ENCODE measurements at places on chromosomes 5 and 9.

GRCh38 chr5:86579502-86579901, 38.2 kb upstream of the COX7C start:
- no peak for DNase-seq

DNA sequence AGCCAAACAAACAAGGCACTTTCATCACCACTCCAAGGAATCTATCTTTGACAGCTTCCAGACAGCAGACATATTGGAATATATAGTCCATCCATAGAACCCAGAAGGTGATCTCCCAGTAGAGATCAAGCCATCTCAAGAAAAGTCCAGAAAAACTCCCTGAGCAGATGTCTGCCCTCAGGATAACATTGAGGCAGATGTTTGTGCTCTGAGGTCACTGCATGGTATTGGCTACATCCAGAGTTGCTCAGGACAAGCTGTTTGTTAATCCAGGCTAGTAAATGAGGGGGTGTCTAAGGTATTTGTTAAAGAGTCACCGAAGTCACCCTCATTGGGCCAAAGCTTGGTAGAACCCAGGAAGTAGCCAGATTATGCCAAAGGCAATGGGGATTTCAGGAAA, 556.3 kb upstream of the KLF4 start:
- no peak for DNase-seq

GRCh38 chr5:133247151-133247709, 195.4 kb downstream of the HSPA4 start:
- DNase-seq: no peak

DNA sequence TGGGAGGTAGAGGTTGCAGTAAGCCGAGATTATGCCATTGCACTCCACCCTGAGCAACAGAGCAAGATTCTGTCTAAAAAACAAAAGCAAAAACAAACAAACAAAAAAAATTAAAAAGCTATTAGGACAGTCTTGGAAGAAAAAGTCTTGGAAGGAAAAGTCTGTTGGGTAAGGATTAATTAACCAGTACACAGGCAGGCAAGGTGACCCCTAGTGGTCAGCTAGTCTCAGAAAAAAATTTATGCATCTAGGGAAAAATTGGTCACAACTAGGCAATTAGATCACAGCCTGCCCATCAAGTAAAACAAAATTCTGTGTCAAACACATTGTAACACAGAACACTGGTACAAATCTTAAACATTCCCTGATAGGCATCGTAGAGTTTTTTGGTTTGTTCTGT, 6.7 kb upstream of the ANKRD18B start:
- no peak for DNase-seq

DNA sequence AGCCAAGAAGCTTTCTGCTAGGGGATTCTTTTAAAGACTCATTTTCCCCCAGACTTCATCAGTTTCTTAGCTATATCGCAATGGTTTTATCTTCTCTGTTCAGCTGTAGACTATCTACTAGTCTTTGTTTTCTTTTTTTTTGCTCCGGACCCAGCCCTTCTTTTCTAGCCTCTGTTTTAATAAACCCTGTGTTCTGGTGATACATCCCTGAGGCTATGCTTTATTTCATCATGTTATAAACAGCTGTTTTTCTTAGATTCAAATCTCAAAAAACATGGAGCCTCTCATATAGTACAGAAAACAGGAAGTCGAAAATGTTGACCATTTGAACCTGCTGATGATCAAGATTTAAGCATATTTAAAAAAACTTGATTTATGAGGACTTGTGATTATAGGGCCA, 37.8 kb downstream of the SCGB3A1 start:
- DNase-seq: no peak

DNA sequence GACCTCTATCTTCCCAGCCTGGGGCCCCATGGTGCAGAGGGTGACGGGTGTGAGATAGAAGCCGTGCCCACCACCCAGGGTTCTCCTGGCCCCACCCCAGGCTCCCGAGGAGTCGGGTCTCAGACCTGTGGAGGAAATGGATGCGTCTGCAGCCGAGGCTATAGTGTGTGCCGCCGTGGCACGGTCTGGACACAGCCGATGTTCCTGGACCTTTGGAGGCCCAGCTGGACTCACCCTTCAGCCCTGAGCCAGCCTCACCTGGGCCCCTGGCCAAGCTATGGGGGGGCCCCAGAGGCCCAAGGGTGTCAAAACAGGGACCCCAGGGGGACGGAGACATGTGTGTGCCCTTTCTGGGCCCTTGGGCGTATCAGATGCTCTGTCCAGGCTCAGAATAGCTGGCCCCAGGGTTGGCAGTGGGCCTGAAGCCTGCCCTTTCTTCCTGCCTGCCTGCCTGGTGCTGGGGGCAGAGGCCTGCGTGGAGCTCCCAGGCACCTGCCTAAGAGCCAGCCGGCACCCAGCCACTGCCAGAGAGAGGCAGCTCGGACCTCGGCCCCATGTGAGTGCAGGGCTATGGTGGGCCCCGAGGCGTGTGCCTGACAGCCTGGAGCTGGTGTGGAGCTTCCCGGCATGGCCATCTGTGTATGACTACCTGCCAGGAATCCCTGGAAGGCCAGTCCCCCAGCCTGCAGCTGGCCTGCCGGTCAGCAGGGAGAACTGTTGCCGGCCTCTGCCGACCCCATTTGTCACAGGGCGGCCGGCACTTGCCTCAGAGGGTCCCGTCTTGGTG, 41.8 kb downstream of the KCNT1 start:
- DNase-seq: no peak

DNA sequence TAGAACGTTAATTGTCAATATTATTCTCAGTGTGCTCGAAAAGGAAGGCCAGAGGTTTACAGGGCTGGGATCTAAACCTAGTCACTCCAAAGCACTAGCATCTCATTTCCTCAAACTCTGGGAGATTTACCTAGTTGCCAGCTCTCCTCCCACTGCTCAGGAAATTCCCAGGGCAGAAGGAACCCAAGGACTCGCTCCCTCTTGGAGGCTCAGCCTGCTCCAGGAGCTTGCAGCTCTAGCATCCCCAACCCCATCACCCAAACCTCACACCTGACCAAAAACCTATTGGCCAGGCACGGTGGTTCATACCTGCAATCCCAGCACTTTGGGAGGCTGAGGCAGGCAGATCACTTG, 26.0 kb downstream of the SERINC5 start:
- no peak for DNase-seq

- no peak for DNase-seq
Observed at GRCh38 chr5:53027913-53028312, 38.8 kb downstream of the ITGA2 start.

GRCh38 chr9:121277518-121278295, 9.7 kb downstream of the GSN start:
- DNase-seq: no peak

DNA sequence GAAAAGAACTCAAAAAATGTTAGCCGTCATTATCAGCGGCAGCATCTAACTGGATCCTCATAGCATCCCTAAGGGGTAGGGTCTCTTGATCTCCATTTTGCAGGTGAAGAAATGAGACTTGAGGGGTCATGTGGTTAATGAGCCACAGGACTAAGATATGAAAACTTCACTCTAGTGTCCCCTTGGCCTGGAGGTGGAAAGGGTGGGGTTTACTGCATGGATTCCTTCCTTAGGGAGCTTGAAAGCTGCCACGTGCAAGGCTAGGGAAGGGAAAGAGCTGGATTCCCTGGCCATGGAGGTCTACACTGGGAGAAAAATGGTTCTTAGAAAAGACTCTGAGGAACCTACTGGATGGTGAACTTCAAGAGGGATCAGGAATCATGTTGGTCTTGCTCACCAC, 107.9 kb downstream of the SPRY4 start:
- no peak for DNase-seq

GRCh38 chr9:93603011-93603410, 26.6 kb downstream of the PHF2 start:
- DNase-seq: no peak

All from stimulated activated effector memory CD8-positive, alpha-beta T cell treated with anti-CD3 and anti-CD28 coated beads, Interleukin-12 subunit alpha, Interleukin-12 subunit beta, amount 100 ng/mL, for 72 hours (primary cell).